ENCODE measurements at places on chromosomes 11 and 22. TPM values are rescaled to one million over a fixed set of nuclear protein-coding genes. Genes with fewer than 3 reads are reported as not detected.

CARD18 gene
- not detected for total RNA-seq

HEPHL1 gene
- not detected for total RNA-seq

GAL gene
- not detected for total RNA-seq

FERMT3 gene
- total RNA-seq: 10.4 TPM

EMID1 gene
- total RNA-seq: not detected

BACE1 gene
- 14.3 TPM for total RNA-seq

SPI1 gene
- 7.0 TPM for total RNA-seq

GGT5 gene
- 8.8 TPM for total RNA-seq

CECR2 gene
- total RNA-seq: 21.9 TPM

ADM2 gene
- total RNA-seq: not detected

MYEOV gene
- total RNA-seq: not detected

- H3K27me3 ChIP-seq: no peaks in the 10 kb centered on the region
- H3K27ac ChIP-seq: no peak overlapping the region
- H3K36me3 ChIP-seq: peaks cover 3% of the 10 kb centered on the region
- no peak for DNase-seq
- no peak overlapping the region for H3K4me3 ChIP-seq
These were observed 18.4 kb upstream of the TECTA start for GRCh38 chr11:121082670-121083069.

DNA sequence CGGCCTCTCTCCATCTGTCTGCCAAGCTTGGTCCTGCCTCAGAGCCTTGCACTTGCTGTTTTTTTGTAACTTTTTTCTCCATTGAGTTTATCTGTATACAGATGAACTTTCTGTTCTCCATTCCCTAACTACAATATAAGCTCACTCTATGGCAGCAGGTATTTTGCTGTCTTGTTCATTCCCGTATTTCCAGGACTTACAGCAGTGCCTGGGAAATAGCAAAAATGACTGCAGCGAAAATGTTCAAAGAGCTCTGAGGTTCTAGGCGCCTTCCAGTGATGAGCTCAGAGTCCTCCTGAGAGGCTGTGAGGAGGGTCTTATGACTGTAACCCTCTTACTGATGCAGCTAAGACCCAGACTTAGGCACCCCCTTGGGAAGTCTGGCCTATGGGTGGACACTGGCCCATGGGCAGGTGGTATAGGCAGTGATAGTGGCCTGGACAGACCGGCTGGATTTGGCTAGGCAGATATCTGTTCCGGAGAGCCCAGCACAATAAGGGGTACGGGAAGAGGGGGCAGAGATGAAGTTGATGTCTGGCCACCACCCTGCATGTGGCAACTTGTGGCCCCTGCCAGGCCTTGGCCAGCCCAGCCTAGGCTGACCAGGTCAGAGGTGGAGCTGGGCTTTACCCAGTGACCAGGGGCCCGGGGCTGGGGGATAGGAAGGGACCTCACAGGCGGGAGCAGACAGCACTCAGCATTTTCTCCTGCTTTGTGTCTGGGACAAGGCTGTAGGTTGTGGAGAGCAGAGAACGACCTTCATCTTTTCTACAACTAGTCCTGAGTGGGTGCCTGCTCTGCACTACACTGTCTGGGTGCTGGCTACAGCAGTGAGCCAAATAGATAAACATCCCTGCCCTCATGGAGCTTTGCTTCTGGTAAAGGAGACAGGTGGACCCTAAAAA, 4.6 kb downstream of the ATF4 start:
- H3K4me1 ChIP-seq: peaks cover 69% of the 10 kb centered on the region
- no peak overlapping the region for H3K4me3 ChIP-seq
- no peak for DNase-seq
- H3K27ac ChIP-seq: peak overlapping the region; percentile 100
- no peaks in the 10 kb centered on the region for H3K27me3 ChIP-seq
- H3K36me3 ChIP-seq: peaks cover 28% of the 10 kb centered on the region

DNA sequence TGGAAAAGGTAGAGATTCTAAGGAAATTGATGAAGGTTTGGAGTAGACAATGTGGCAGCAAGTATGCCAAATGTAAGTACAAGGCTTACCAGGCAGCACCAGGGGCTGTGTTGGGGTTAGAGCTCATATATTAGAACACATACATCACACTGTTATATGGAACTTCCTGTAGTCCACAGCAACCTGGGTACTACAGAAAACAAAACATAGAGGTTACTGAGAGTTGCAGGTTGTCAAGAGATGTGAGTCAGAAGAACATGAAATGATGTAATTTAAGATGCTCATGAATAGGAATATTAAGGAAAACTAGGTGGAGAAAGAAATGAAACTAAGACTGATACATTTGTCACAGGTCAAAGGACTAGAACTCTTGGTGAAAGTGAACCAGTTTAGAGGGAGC, 22.0 kb downstream of the FAT3 start:
- H3K27me3 ChIP-seq: no peaks in the 10 kb centered on the region
- no peaks in the 10 kb centered on the region for H3K36me3 ChIP-seq
- no peak overlapping the region for H3K27ac ChIP-seq
- no peak overlapping the region for H3K4me3 ChIP-seq

DNA sequence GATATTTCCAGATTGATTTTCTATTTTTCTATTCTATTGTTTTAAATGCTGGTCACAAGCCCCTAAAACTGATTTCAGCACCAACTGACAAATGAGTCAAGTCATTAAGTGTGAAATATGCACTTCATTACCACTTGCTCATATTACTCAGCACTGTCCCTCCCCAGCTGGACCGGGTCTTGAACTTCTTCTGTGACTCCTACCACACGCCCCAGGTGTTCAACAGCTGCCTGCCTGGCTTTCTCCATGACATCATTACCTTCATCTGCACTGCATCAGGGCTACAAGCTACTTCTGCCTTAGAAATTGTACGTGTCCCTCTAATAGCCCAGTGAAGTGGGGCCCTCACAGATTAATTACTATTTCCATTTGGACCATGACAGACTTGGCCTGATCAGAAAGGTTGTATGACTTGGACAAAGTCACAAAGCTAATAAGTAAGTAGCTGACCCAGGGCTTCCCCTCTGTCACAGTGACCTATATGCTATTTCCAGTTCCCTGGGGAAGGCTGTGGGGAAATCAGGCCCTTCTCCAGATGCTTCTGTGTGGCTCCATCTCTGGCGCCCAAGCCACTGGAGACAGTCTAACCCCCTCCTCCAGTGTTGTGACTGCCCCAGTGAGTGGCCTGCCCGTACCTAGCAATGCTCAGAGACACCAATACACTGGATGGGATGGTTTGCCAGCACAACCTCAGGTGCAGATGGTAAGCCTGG, 18.1 kb downstream of the TBC1D10A start:
- H3K27ac ChIP-seq: peak overlapping the region; percentile 86
- H3K36me3 ChIP-seq: no peaks in the 10 kb centered on the region
- no peak overlapping the region for H3K4me3 ChIP-seq
- DNase-seq: no peak
- no peaks in the 10 kb centered on the region for H3K27me3 ChIP-seq

DNA sequence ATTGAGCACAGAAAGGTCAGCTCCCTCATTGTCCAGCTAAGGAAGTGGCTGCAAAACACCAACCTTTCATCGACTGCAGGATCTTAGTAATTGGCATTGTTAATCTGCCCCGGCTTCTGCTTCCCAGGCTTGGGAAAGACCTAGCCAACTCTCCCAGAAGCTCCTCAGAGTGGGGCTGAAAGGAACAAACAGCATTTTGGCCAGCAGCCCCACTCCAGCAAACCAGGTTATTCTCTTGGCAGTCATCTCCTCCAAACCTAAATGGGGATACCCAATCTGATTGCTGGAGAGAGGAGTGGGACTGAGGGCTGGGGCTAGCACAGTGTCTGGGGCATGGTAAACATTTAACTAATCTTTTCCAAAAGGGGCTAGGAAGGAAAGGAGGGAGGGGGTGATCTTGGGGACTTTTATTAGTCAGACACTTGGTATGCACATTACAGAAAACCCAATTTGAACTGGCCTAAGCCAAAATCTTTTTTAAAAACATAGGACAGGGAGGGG, 294.4 kb downstream of the MN1 start:
- H3K4me3 ChIP-seq: no peak overlapping the region
- H3K27ac ChIP-seq: peak overlapping the region; percentile 4
- H3K27me3 ChIP-seq: no peaks in the 10 kb centered on the region
- H3K4me1 ChIP-seq: peaks cover 62% of the 10 kb centered on the region
- DNase-seq: no peak
- H3K36me3 ChIP-seq: no peaks in the 10 kb centered on the region

DNA sequence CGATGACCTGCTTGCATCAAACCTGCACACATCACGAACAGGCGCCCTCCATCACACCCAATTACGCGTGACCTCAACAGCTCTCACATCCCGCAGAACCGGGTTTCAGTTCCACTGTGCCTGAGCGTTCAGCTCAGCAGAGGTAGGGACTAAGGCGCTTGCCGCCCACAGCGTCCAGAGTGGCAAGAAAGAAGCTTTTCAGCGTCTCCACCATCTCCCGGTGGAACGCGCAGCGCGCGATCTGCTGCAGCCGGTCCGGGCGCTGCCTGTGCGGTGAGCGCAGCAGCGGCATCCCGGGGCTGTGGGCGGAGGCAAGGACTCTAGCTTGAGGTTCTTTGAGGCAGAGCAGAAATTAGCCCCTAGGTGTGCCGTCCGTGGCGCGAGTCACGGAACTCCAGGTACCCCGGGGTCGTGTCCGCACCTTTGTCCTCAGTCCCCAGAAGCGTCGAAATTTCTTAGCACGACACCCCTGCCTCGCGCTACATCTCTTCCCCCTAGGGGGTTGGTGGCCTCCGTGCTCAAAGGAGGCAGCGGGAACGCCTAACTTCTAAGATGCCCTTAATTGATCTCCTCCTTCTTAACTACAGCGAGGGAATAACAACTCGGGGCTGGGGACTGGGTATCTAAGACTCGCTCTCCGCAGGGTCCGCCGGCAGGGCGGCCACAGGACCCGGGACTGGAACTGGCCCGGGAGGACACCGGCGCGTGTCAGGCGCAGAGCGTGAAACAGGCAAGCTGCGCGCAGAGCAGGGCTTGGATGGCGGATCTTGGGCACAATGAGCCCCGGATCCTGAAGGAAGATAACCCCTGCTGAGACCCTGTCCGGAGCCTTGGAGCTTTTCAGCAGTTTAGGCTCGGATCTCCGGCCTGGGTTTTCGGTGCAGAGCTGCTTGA, 1.7 kb upstream of the CALCA start:
- H3K4me1 ChIP-seq: peaks cover 14% of the 10 kb centered on the region
- H3K36me3 ChIP-seq: no peaks in the 10 kb centered on the region
- H3K27ac ChIP-seq: no peak overlapping the region
- H3K27me3 ChIP-seq: peaks cover 77% of the 10 kb centered on the region
- no peak for DNase-seq
- peak overlapping the region; percentile 25 for H3K4me3 ChIP-seq

DNA sequence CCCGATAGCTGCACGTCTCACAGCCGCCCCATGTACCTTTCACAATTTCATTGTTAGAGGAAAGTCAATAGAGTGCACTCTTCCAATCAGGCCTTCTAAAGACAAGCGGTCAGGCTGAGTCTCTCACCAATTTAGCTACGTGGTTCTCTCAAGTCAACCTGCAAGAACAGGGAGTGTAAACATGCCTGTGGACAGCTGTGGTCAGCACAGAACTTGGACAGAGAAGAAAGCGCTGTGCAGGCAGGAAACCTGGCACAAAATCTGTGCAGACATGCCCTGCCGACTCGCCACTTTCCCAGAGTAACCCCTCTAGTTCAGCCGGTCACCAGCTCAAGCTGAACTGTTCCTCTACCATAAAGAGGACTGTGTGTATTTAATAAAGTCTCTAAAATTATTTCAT, 39.5 kb downstream of the CHKA start:
- H3K27me3 ChIP-seq: no peaks in the 10 kb centered on the region
- H3K36me3 ChIP-seq: no peaks in the 10 kb centered on the region
- peak overlapping the region; percentile 30 for H3K27ac ChIP-seq
- peak; percentile 59 for DNase-seq
- no peak overlapping the region for H3K4me3 ChIP-seq
- H3K4me1 ChIP-seq: peaks cover 6% of the 10 kb centered on the region

DNA sequence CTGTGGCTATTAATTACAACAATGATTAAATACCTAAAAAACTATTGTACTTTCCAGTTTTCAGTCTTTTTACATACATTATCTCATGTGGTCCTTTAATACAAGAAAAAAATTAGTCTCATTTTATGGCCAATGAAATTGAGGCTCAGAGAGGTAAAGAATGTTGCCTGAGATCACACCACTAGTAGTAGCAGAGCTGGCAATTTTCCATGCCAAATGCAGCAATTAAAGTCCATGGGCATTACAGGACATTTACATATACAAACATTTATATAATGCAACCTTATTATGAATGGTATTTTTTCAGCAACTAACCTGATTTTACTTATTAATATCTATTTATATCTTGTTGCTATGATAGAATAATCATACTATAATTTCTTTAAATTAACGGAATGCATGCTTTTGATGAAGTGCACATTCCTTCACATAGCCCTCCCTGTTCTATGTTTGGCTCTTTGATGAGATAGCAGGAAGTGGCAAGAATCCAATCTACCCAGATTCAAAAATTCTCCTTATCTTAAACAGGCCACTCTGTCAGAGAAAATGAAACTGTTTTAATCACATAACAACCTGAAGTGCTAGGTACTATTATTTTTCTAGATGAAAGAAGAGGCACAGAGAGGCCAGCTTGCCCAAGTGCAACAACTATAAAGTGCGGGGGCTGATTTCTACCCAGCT, 120.9 kb upstream of the LDLRAD3 start:
- H3K4me1 ChIP-seq: peaks cover 11% of the 10 kb centered on the region
- no peak overlapping the region for H3K4me3 ChIP-seq
- DNase-seq: no peak

DNA sequence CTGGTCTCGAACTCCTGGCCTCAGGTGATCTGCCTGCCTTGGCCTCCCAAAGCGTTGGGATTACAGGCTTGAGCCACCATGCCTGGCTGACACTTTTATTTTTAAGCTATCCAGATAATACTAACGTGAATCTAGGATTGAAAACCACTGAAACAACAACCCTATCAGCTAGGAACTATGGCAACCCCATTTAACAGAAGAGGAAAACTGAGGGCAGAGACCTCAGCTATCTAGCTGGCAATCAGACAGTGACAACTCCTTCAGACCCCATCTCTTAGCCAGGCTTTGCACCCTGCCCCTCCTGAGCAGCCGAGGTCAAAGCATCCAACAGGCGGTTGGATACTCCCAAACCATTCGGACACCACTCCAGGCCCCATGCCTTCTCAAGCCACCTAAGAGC, 14.1 kb downstream of the ABTB2 start:
- H3K4me3 ChIP-seq: no peak overlapping the region
- H3K36me3 ChIP-seq: no peaks in the 10 kb centered on the region
- no peak for DNase-seq
- H3K27ac ChIP-seq: no peak overlapping the region
- H3K4me1 ChIP-seq: peaks cover 63% of the 10 kb centered on the region
- H3K27me3 ChIP-seq: no peaks in the 10 kb centered on the region

DNA sequence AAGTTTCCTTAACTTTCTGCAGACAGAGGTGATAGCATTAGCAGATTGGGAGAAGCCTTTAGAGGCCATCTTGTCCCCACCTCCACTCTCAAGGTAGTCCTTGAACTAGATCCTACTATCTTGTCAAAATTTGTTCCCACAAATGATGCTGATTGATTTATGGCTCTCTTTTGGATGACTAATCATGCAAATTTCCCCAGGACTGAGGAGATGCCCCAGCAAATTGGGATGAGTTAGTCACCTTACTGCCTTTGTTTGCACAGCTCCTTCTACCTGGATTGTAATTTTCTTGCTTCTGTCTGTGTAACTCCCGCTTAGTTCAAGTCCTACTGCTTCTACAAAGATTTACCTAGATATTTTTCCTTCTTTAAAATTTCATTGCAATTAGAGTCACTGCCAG, 391.4 kb upstream of the CADM1 start:
- DNase-seq: no peak
- H3K27ac ChIP-seq: no peak overlapping the region
- no peaks in the 10 kb centered on the region for H3K27me3 ChIP-seq
- no peaks in the 10 kb centered on the region for H3K4me1 ChIP-seq

- H3K4me1 ChIP-seq: peaks cover 82% of the 10 kb centered on the region
- DNase-seq: no peak
- peak overlapping the region; percentile 91 for H3K27ac ChIP-seq
- H3K36me3 ChIP-seq: no peaks in the 10 kb centered on the region
- no peaks in the 10 kb centered on the region for H3K27me3 ChIP-seq
- no peak overlapping the region for H3K4me3 ChIP-seq
These were observed 6.2 kb downstream of the PDGFB start for GRCh38 chr22:39238561-39238960.

Measured in gastrocnemius medialis (tissue), 4 donors.